Posterior vena cava (tissue), 2 donors: ENCODE measurements at places on chromosomes 6 and 20. TPM values are rescaled to one million over a fixed set of nuclear protein-coding genes. Genes with fewer than 3 reads are reported as not detected.

- DNase-seq = no peak
Measured at GRCh38 chr6:43318011-43318410, 9.4 kb upstream of the CRIP3 start.

DNA sequence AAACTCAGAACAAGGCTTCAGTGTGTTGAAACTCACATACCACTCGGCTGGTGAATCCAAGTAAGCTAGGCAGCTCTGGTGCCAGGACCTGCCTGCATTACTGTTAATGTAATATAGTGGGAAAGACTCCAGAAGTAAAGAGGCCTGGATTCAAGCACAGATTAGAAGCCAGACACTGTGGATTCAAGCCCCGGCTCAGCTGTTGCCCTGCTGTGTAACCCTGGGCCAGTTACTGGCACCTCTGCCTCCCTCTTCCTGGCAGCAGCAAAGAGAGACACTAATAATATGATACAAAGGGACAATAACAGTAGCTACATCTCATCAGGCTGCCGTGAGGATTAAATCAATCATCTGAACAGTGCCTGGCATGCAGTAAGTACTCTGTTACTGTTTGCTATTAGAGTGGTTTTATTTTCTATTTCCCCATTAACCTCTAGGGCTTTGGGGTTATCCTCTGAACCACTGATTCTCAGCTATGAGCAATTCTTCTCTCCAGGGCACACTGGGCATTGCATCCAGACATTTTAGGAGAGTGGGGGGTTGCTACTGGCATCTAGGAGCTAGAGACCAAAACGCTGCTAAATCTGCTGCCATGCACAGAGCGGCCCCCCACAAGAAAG lies 92.9 kb downstream of the ZMYND8 start:
- DNase-seq = no peak

- DNase-seq = no peak
Measured at GRCh38 chr20:6575912-6576401, 191.5 kb upstream of the BMP2 start.

GRCh38 chr6:127952831-127953230 lies 52.0 kb upstream of the THEMIS start:
- DNase-seq = no peak

RAET1L gene
- total RNA-seq = not detected

BTN3A1 gene
- 15.6 TPM for total RNA-seq

GPR63 gene
- 0.90 TPM for total RNA-seq

FAM83C gene
- not detected for total RNA-seq

GRCh38 chr6:90425161-90425641 lies 128.6 kb upstream of the BACH2 start:
- DNase-seq = no peak

GRCh38 chr20:53215166-53215565 lies 243.0 kb downstream of the TSHZ2 start:
- no peak for DNase-seq

- no peak for DNase-seq
Measured at GRCh38 chr20:51121272-51121671, 98.4 kb upstream of the KCNG1 start.

DNA sequence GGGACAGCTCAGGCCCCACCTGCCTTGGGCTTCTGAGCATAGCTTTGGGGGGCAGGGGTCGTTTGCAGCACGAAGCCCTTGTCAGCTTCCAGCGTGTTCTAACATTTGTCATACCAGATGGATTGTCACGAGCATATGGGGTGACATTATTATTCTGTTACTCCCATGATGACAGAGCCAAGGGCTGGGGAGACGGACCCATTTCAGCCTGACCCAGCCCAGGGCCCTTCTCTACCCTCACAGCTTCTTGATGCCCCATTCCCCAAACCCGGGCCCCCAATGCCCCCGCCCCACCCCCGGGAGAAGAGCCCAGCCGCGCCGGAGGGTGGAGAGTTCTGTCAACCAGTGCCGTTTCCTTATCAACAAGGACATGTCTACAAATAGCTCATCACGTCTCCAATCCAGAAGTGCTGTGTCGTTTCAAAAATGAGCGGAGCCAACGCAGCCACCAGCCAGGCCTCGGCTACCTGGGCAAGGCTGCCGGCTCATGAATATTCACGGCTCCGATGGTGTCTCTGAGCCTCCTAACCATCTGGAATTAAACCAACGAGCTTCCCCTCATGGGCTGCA lies 9.6 kb upstream of the CHRNA4 start:
- no peak for DNase-seq

MAP3K5 gene
- 16.4 TPM for total RNA-seq

LRRC73 gene
- total RNA-seq = 0.69 TPM

HLA-DRB5 gene
- 61.3 TPM for total RNA-seq

DNA sequence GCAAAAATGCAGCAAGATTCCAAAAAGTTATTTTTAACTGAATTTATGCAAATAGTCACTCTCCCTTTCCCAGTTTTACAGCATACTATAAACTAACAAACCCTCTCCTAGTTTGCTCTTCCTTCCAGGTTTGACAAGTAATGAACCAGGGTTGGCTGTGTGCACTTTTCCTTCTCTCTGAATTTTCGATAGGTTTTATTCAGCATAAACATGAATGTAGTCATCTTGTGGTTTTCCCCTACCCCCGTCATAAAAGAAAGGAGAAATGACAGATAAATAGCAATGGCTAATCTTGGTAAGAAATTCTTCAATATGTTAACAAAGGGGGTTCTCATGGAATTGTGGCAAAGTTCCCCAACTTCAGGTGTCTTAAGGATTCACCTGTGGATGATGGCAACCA lies 26.3 kb downstream of the PRDM1 start:
- no peak for DNase-seq

GRCh38 chr6:43457643-43458042 lies 2.3 kb upstream of the DLK2 start:
- DNase-seq = peak; percentile 11

DNA sequence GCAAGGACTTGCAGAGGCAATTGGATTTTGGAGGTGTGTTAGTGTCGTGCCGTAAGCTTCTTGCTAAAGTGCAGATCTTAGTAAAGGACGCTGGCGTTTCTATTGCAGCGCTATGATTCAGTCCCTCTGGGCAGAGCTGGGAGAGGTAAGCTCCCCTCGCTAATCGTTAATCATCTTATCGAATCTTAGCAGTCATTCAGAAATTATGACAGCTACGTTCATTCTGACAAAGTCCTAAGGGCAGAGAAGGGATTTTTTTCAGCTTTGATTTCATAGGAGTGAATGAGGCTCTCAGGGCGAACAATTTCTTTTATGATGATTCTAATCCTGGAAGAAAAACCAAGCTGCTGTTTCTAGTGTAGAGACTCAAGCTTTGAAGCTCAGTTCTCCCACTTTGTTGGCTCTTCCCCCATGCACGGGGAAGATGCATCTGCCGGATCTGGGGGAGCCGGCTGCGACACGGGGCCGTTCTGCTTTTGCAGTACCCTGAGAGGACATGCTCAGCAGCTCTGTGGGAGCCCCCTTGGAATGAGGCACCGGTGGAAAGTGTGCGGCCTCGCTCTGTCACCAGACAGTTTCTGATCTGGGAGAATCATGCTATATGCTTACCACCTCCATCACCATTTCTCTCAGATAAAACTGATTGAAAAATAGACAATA lies 79.1 kb upstream of the SLC22A23 start:
- DNase-seq = no peak

- DNase-seq = no peak
Measured at GRCh38 chr6:159838020-159838744, 38.1 kb downstream of the PNLDC1 start.

- no peak for DNase-seq
Measured at GRCh38 chr6:139256087-139256486, 35.7 kb downstream of the TXLNB start.

DNA sequence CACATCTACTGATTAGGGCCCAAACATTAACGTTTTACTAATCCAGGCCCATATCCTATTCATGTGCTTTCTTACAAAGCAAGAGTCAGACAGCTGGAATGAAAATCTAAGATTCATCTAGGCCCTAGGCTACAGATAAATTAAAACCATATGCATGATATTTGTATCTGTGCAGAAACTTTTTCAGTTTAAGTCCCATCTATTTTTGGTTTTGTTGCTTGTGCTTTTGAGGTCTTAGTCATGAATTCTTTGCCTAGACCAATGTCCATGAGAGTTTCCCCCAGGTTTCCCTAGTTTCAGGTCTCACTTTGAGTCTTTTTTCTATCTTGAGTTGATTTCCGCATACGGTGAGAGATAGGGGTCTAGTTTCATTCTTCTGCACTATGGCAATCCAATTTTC lies 20.2 kb downstream of the ADNP start:
- DNase-seq = no peak

GRCh38 chr6:79084693-79085092 lies 6.6 kb upstream of the PHIP start:
- DNase-seq = no peak

DNA sequence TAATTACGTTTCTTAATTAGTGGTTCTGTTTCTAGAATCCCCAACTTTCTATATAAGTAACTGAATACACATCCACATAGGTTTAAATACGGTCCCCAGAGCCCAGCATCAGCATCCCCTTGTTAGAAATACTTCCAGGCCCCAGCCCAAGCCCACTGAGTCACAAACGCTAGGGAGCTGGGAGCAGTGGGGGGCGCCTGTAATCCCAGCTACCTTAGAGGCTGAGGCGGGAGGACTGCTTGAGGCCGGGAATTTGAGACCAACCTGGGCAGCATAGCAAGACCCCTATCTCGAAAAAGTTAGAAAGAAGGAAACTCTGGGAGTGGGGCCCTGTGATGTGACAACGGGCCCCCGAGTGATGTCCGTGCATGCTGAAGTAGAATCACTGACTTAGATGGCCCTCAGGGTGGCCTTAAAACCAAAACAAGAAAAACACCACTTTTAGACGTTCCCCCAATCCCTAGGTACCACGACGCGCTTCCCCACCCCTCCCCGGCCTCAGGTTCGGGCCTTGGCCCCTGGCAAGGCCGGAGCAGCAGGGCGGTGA lies 1.3 kb upstream of the PPP1R3G start:
- DNase-seq = no peak

- no peak for DNase-seq
Measured at GRCh38 chr6:158812611-158813010, 6.6 kb downstream of the EZR start.

DNA sequence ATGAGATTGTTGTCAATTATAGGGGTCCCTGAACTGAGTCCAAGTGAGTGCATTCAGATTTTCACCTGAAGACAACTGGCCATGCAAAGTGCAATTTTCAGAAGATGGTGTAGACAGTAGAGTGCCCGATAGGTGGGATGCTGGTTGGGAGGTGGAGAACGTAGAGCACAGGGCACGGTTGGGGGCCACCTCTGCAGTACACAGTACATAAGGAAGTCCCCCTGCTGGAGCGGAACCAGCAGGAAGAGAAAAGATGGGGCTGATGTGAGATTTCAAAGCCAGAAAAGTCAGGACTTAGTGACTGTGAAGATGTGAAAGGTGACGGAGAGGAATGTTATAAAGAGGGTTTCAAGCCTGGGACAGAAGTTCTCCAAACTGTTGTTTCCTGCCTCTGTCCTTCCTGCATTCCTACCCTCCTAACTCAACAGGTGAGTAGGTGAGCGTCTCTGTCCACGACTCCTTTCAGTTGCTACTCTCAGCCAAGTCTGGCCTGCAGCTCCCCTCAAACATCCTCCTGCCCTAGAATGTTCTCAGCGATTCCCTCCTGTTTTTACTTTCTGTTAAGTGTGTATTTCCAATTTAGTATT lies 330.8 kb downstream of the PRL start:
- no peak for DNase-seq

ALDH8A1 gene
- total RNA-seq = 1.1 TPM

DNA sequence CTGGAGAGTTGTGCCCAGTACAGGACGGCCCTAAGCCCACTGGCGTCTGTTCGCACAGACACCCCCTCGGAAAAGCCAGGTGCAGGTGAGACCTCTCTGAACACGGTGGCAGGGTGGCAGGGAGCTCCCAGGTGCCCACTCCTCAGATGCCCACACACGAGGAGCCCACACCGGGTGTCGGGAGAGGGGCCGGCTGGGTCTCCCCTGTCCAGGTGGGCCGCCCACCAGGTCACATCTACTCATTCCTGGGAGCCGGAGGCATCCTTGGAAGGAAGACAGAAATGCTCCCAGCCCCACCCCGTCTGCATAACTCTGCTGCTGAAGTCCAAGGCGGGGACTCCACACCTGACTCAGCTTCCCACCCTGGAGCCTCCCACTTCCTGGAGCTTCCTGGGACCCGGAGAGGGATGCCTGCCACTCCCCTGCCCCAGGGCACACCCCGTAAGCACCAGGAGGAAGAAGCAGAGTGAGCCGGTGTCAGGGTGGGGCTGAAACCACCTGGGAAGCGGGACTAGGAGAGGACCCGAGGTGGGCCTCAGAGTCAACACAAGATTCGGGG lies 2.5 kb downstream of the SRMS start:
- no peak for DNase-seq

PGC gene
- total RNA-seq = not detected

SLC12A5 gene
- total RNA-seq = 0.48 TPM

GINS1 gene
- total RNA-seq = 0.69 TPM
